Epithelial cell of proximal tubule (primary cell): ENCODE measurements at places on chromosomes 3 and 15. TPM values are rescaled to one million over a fixed set of nuclear protein-coding genes. Genes with fewer than 3 reads are reported as not detected.

GRCh38 chr3:52198643-52199608 is 966 bp downstream of the ALAS1 start:
- no peak for DNase-seq

GRCh38 chr3:53195066-53195450 is 34.0 kb downstream of the PRKCD start:
- DNase-seq: no peak

GRCh38 chr15:62125773-62126172 is 39.3 kb downstream of the C2CD4B start:
- DNase-seq: no peak

The ESYT3 gene
- total RNA-seq: 0.87 and 2.2 TPM in 2 replicates

The TTLL13 gene
- not detected in 2 replicates for total RNA-seq

GRCh38 chr3:81769299-81769698 is 7.9 kb upstream of the GBE1 start:
- no peak for DNase-seq

DNA sequence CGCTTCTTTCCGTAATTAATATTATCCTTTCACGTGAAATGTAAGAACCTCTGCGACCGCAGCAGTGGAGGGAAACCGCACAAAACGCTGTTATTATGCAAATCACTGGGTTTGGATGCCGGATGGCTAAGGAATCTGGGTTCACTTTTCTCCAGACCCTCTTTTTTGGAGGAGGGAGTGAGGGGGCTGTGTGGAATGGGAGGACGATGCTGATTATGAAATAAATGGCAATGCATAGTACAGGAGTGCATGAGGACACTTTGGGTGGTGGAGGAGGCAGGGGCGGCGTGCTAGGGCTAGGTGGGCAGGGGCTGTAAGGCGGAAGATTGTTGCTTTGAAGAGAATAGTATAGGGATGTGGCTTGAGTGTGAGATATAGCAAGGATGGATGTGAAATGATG is 1.8 kb downstream of the CADM2 start:
- DNase-seq: no peak
